Stromal cell of bone marrow (primary cell): ENCODE measurements at places on chromosomes 16 and 17.

DNA sequence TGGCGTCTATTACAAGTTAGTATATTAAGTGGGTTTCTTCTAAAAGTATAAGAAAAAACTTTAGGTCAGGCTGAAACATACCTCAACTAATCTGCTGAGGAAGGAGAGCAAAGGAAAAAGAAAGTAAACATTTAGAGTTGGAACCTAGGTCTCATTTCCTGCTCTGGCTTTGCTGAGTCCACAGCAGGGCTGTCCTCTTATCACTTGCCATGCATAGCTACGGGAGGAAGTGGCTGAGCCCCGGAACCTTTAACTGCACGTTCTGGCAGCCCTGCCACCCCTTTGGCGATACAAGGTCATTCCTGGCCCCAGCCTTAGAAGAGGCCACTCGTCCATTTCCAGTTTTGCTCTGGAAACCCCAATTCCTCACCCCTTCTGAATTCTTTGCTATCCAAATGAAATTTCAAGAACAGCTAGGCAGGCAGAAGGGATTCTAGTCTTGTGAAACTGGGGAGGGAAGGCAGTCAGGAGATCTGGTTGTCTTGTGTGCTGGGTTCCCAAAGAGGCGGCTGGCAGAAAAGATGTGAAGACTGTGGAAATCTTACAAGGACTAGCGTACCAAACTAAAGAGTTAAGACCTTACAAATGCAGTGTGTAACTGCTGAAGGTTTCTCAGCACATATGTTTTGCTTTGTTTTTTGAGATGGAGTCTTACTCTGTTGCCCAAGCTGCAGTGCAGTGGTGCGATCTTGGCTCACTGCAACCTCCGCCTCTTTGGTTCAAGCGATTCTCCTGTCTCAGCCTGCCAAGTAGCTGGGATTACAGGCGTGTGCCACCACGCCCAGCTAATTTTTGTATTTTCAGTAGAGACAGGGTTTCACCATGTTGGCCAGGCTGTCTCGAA lies 19.1 kb downstream of the WIPI1 start:
- DNase-seq = no peak

- no peak for DNase-seq
Observed at GRCh38 chr16:67016143-67016542, 12.8 kb upstream of the CBFB start.

DNA sequence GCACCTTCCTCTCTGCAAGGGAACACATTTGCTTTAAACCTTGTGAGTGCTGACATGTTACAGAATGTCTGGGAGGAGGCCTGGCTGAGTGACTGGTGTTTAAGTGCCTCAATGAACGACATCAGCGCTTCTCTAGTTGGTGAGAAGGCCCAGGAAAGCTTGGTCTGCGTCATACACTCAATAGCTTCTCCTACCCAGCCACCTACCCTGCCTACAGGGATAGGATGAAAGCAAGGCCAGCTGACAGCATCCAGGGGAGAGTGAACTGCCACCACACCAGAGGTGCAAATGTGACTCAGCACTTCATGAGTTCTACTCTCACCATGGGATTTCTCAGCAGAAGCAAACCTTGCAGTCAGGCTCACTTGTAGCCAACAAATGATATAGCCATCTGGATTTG lies 31.7 kb upstream of the CFAP20 start:
- DNase-seq = no peak

- no peak for DNase-seq
Observed at GRCh38 chr17:66087073-66087472, 104.9 kb downstream of the CEP112 start.

DNA sequence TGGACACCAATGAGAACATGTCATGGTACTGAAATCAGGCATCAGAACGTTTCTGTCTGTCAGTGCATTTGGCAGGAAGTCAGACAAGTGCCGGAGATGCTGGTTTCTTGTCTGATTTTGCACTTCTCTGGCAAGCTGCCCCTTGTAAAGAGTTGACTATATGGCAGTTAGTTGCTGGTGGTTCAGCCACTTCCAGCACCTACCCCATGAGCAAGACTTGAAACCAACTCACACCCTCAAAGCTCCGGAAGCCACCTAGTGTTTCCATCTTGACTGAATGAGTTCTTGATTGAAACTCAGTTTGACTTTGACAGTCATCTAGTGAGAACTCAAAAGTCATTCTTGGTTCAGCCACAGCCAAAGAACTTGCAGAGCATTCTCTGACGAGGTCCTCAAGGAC lies 225.1 kb downstream of the SPECC1 start:
- no peak for DNase-seq

GRCh38 chr17:81961521-81962498 lies 823 bp upstream of the NOTUM start:
- no peak for DNase-seq

DNA sequence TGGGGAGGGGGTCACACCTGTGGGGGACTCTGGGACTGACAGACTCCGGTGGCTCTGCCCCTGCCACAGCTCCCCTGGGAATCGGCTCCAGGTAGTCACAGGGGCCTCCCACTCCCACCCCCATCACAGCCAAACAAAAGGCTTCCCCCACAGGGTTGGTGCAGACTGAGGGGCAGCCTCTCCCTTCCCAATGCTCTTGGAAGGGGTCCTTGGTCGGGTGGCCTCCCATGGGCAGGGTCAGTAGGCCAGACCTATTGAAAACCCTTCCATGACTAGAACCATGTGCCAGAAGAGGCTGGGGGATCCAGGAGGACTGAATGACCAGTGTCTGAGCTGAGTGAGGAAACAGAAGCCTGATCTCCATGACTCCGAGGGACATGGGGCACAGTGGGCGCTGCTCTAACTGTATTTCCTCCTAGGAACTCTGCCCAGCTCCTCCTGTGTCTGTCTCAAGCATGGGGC lies 28.6 kb downstream of the TK2 start:
- DNase-seq = no peak

DNA sequence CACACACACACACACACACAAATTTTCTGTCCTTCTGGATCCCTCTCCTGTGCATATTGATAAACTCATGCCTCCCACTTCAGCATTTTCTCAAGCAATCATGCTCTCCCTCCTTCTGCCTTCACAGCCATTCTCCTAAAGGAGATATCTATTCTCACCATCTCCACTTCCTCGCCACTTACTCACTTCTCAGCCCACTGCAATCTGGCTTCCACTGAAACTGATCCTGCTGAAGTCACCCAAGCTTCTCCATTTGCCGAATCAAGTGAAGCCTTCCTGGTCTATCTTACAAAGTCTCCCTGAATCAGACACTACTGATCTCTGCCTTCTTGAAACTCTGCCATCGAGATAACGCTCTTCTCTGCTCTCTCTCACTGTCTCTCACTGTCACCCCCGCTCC lies 54.0 kb upstream of the GNAO1 start:
- DNase-seq = no peak

DNA sequence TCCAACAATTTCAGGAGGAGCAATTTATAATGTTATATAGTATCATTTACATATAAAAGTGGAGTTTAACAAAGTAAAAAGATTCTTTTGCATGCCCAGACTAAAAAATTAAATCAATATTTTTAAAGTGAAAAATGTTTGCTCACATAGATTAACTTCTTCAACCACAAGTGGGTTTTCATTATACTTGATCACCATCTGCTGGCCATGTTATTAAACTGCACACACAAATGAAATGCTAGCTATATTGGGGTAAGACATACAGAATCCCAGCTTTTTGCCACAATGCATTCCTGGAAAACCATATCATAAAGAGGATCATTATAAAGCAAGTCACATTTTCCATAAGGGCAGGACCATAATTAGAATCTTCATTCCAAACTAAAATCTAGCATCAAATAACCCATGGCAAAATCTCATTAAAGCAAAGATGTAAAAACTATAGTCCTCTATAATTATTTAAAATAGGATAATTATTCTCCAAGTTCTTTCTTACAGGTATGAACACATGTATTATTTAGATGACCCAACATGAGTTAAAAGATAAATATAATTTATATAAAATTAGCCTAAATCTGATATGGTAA lies 26.3 kb downstream of the CEP112 start:
- peak; percentile 32 for DNase-seq

DNA sequence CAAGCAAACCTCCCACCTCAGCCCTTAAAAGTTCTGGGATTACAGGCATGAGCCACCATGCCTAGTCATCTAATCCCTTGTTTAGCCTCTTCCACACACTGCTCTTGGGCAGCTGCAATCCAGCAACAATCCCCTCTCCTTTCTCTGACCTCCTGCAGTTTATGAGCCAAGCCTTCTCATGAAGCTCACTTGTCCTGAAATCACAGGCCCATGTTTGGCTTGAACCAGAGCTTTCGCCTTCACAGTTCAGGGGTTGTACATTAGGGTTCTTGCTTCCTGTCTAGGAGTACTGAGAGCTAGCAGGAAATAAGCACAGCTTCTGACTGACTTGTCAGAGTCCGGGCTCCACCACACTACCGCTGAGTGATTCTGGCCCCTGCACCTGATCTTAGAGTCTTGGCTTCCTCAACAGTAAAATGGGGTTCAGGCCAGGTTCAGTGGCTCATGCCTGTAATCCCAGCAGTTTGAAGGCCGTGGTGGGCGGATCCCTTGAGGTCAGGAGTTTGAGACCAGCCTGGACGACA lies 16.3 kb downstream of the ERAL1 start:
- DNase-seq = no peak

DNA sequence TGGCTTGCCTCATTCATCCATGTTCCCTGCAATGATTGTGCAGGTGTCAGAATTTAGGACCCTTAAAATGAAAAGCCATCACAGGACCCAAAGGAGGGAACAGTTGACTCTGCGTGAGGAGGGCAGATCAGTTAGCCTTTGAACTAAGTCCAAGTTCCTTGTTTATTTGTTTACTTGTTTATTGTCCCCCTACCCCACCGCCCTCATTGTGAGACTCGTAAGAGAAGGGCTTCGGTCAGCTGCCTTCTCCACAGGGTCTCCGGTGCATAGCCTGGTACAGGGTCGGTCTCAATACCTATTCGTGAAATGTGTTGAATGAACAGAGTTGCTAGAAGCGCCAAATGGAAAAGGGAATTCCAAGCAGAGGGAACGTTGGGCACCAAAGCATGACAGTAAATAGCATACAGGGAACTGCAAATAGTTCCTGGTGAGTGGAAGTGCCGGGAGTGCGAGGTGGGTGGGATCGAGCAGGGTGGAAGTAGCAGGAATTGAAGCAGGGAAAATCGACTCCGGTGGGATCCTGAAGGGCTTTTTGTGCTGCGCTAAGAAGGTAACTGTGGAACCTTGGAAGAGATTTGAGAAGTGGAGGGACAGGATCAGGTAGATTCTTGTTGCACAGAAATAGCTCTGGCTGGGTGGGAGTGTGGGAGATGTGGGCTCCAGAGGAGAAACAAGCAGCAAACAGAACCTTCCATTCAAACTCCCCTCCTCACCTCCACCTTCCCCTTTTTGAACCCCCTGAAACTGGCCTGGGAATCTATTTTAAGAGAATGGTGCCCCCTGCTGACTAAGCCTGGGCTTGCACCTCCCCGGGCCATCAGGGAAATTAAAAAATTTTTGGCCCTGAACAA lies 12.7 kb downstream of the SLC35B1 start:
- no peak for DNase-seq

DNA sequence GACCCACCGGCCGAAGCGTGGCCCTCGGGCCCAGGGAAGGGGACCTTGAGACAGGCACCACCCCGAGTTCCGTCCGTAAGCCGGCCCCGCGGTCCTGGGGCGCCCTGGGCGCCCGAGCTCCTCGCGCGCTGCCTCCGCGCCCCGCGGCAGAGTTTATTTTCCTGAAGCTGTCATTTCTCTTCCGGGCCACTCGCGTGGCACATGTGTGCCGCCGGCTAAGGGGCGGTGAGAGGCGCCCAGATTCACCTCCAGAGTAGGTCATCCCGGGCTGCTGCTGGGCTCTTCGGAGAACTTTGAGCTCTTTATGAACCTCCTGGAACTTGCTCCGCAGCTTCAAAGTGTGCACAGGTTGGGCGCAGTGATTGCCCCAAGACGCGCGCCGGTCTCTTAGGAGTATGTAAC lies 489 bp downstream of the ZC3H18 start:
- DNase-seq = no peak

GRCh38 chr17:61326330-61326729 lies 73.3 kb upstream of the TBX2 start:
- DNase-seq = no peak

DNA sequence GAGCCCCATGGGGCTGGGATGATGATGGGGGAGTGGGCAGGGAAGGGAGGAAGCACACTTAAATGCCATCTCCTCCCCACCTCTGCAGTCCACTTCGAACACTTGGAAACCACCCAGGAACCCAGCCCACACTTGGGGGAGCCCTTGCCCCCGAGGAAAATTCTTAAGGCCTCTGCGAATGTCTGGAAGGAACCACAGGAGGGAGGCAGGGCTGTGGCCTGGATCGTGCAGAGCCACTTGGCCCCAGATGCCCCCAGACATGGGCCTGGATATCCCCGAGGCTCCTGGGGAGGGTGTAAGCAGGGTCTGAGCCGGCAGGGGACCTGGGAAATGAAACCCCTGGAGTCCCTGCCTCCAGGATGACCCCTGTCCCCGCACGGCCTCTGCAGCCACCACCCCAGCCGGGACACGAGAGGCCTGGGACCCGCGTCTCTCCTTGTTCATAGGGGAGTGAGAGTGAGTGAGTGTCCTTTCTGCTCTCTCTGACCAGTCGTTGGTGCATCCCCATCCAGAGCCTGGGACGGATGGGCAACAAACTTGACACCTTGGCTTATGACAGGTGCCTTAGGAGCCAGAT lies 11.8 kb upstream of the MTSS2 start:
- no peak for DNase-seq

DNA sequence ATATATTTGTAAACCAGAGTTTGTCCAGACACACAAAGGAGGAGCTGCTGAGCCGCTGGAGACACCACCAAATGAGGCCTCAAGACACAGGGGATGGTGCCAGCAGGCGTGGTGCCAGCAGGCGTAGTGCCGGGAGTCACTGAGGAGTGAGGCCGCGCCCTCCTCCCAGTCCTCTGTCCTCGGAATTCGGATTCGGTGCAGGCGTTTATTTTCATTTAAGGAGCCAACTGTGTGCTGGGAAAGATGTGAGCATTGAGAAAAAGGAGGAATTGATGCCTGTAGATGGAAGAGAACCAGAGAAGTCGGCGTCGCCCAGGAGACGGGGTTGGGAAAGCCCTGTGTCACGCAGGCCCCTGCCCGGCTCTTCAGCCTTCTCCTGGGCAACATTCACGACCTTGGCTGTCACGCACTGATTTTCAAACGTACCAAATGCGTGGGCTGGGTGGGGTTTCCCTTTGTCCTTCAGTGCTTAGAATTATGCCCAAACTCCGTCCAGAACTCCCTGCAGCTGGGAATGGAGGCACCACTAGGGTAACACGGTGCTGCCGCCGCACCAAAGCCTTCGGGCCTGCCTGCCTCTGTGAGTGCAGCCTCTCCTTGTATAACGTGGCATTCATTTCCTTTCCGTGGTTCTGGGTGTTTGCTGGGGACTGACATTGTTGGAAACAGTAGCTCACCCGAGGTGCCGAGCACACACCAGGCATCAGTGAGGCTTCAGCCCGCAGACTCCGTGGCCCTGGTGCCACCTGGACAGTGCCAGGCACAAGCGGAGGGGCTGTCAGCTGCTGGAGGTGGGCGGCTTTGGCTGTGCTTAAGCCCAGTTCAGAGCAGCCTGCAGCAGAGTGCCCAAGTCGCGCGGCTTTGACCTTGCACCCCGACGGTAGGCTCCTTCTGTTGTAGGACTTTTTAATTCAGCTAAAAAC lies 49.0 kb upstream of the CHMP6 start:
- peak; percentile 75 for DNase-seq
